Stimulated activated naive B cell treated with anti-CD40 and anti-IgM and Interleukin-4, amounts not matched to agents 10 μg/mL and 1 μg/mL and 100 μg/mL, for 72 hours (primary cell): ENCODE measurements at places on chromosomes 5 and 9.

GRCh38 chr5:9329125-9329524 lies 216.8 kb downstream of the SEMA5A start:
- no peaks in the 10 kb centered on the region for H3K36me3 ChIP-seq
- H3K4me1 ChIP-seq: no peaks in the 10 kb centered on the region
- no peak overlapping the region for H3K4me3 ChIP-seq
- H3K27ac ChIP-seq: no peak overlapping the region

- no peaks in the 10 kb centered on the region for H3K36me3 ChIP-seq
- H3K4me1 ChIP-seq: peaks cover 2% of the 10 kb centered on the region
- H3K4me3 ChIP-seq: no peak overlapping the region
- H3K27ac ChIP-seq: no peak overlapping the region
- no peak for DNase-seq
Measured at GRCh38 chr9:98927724-98928123, 16.0 kb upstream of the COL15A1 start.

DNA sequence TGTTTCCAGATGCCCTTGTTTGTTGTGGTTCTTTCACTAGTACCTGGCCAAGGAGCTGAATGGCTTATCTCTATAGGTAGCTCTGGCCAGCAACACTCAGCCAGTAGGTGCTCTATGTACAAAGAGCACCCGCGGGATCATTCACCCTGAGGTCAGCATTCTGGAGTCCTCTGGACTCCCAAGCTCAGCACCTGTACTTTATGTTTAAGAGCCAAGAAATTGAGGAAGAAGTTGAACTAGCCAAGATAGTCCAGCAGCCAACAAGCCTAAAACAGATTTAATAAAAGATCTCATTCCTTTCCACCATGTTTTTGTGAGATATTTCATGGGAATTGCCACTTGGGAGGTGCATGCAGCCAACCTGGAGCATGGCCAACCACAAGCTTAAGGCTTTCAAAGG lies 242.6 kb upstream of the PAPPA start:
- no peaks in the 10 kb centered on the region for H3K36me3 ChIP-seq
- no peaks in the 10 kb centered on the region for H3K27me3 ChIP-seq
- H3K4me3 ChIP-seq: no peak overlapping the region
- no peak overlapping the region for H3K27ac ChIP-seq

DNA sequence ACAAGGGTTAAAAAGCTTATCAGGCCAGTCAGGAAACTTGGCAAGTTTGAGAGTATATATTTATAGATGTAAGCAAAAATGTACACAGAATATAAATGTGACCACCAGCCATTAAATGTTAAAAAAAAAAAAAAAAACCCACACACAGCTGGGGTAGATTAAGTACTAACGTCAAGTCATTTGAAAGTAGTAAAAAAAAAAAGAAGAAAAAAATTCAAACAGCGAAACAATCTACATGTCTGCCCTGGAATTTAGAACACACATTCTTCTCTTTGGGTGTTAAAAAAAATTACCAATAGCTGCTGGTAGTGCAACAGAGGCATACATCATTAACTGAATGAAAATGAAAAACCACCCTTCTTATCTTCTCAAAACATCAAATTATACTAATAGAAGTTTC lies 269.7 kb downstream of the MLLT3 start:
- H3K4me1 ChIP-seq: no peaks in the 10 kb centered on the region
- no peak for DNase-seq
- H3K36me3 ChIP-seq: no peaks in the 10 kb centered on the region

DNA sequence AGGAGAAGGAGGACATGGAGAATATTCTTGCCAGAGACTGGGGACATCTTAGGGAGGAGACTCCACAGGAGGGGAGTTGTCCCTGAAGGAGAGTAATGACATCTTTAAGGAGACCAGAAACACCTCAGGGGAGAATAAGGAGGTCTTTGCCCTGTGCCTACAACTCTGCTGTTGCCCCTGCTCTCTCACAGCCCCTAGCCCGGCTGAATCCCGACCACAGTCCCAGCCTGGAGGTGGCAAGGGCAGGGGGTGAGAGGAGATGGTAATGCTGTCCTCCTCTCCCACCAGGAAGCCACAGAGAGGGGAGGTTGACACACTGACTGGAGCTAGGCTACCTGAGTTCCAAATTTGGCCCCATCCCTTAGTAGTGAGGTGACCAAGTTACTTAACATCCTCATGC lies 30.2 kb upstream of the ENHO start:
- peaks cover 44% of the 10 kb centered on the region for H3K27me3 ChIP-seq
- H3K4me1 ChIP-seq: peaks cover 6% of the 10 kb centered on the region
- H3K4me3 ChIP-seq: no peak overlapping the region

DNA sequence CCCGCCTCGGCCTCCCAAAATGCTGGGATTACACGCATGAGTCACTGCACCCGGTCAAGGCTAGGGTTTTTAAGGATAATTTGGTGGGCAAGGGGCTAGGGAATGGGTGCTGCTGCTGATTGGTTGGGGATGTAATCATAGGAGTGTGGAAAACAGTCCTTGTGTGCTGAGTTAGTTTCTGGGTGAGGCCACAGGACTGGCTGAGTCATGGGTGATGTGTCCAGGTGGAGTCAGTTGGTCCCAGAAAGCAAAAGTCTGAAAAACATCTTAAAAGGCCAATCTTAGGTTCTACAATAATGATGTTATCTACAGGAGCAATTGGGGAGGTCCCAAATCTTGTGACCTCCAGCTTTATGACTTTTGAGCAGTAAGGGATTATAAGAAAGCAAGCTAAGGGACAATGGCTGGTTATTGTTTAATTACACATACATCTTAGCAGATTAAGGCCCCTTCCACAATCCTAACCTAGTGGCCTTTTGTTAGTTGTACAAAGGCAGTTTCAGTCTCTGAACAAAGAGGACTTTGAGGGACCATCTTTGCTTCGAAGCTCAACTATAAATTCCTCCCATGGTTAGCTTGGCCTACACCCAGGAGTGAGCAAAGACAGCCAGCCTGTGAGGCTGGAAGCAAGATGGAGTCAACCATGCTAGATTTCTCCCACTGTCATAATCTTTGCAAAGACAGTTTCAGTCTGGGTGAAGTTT lies 5.5 kb upstream of the AOPEP start:
- no peaks in the 10 kb centered on the region for H3K4me1 ChIP-seq
- H3K4me3 ChIP-seq: no peak overlapping the region
- H3K27ac ChIP-seq: peak overlapping the region; percentile 25
- H3K36me3 ChIP-seq: no peaks in the 10 kb centered on the region
- no peak for DNase-seq
- H3K27me3 ChIP-seq: peaks cover 18% of the 10 kb centered on the region

GRCh38 chr9:85041466-85042137 lies 372.1 kb downstream of the NTRK2 start:
- no peak for DNase-seq
- no peaks in the 10 kb centered on the region for H3K4me1 ChIP-seq
- no peak overlapping the region for H3K4me3 ChIP-seq
- H3K27me3 ChIP-seq: no peaks in the 10 kb centered on the region
- H3K36me3 ChIP-seq: no peaks in the 10 kb centered on the region
- H3K27ac ChIP-seq: no peak overlapping the region

- peaks cover 3% of the 10 kb centered on the region for H3K36me3 ChIP-seq
- H3K4me1 ChIP-seq: peaks cover 100% of the 10 kb centered on the region
- no peaks in the 10 kb centered on the region for H3K27me3 ChIP-seq
- peak overlapping the region; percentile 97 for H3K27ac ChIP-seq
- H3K4me3 ChIP-seq: peak overlapping the region; percentile 75
- peak; percentile 83 for DNase-seq
Measured at GRCh38 chr9:124216474-124217176, 41.1 kb upstream of the NEK6 start.

- no peak overlapping the region for H3K27ac ChIP-seq
- H3K4me1 ChIP-seq: no peaks in the 10 kb centered on the region
- DNase-seq: no peak
Measured at GRCh38 chr5:153267506-153267905, 223.0 kb upstream of the GRIA1 start.

DNA sequence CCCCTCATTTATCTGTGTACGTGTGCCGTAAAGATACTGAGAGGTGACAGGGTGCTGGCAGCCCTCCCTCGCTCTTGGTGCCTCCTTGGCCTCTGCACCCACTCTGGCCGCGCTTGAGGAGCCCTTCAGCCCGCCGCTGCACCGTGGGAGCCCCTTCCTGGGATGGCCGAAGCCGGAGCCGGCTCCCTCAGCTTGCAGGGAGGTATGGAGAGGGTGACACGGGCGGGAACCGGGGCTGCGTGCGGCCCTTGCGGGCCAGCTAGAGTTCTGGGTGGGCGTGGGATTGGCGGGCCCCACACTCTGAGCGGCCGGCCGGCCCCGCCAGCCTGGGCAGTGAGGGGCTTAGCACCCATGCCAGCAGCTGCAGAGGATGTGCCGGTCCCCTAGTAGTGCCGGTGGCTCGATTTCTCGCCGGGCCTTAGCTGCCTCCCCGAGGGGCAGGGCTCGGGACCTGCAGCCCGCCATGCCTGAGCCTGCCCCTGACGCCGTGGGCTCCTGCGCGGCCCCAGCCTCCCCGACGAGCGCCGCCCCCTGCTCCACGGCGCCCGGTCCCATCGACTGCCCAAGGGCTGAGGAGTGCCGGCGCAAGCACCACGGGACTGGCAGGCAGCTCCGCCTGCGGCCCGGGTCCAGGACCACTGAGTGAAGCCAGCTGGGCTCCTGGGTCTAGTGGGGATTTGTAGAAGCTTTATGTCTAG lies 21.6 kb downstream of the NKX2-5 start:
- H3K27me3 ChIP-seq: peaks cover 29% of the 10 kb centered on the region
- no peak overlapping the region for H3K4me3 ChIP-seq
- H3K27ac ChIP-seq: no peak overlapping the region
- no peaks in the 10 kb centered on the region for H3K4me1 ChIP-seq
- DNase-seq: no peak

DNA sequence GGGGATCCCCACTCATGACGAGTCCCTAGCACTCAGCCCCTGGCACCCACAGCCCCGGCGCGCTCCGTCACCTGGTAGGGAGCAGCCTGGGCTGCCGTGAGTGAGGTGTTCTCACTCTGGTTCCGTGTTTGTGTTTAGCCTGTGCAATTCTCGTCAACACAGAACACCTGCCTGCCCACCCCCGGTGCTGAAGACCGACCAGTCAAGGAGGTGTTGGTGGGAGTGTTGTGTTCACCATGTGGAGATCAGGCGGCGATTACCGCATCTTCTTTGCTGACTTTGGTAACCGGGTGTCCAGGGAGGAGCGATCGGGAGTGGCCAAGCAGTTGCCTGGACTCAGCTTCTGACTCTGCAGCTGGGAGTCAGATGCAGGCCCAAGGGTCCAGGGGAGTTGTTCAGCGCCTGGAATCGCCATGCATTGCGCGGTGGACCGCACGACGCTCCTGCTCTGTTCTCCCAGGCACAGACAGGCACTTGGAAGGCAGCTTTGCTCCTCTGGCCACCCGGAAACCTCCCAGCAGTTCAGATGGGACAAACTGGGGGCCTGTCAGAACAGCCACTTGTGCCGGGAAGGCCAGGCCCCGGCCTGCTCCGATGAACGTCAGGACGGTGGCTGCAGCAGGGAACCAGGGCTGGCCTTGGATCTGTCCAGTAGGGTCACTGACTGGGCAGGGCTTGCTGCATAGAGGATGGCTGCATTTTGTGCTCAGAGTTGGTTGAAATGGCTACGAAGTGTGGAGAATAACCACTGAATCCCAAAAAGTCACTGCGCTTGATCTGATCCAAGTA lies 28.2 kb downstream of the EXOC3 start:
- peaks cover 23% of the 10 kb centered on the region for H3K27me3 ChIP-seq
- peaks cover 32% of the 10 kb centered on the region for H3K4me1 ChIP-seq
- peak overlapping the region; percentile 90 for H3K4me3 ChIP-seq
- peak overlapping the region; percentile 96 for H3K27ac ChIP-seq
- no peak for DNase-seq

DNA sequence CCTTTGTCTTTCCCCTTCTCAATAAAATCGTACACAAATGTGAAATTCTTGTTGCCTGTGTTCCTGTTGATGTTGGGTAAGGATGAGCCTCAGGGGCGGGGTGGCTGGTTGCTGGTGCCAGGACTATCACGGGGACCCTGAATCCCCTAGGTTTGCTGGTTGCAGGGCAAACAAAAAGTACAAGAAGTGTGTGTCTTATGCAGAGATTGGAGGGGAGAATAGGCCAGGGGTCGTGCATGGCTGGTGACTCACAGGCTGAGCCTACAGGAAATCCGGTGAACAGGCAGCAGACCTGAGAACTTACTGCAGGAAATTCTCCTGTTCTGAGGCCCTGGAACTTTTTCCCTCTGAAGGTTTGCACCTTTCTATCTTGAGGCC lies 5.5 kb downstream of the ANXA2R start:
- H3K27ac ChIP-seq: peak overlapping the region; percentile 65
- H3K4me1 ChIP-seq: peaks cover 27% of the 10 kb centered on the region
- H3K4me3 ChIP-seq: peak overlapping the region; percentile 55
- DNase-seq: no peak

DNA sequence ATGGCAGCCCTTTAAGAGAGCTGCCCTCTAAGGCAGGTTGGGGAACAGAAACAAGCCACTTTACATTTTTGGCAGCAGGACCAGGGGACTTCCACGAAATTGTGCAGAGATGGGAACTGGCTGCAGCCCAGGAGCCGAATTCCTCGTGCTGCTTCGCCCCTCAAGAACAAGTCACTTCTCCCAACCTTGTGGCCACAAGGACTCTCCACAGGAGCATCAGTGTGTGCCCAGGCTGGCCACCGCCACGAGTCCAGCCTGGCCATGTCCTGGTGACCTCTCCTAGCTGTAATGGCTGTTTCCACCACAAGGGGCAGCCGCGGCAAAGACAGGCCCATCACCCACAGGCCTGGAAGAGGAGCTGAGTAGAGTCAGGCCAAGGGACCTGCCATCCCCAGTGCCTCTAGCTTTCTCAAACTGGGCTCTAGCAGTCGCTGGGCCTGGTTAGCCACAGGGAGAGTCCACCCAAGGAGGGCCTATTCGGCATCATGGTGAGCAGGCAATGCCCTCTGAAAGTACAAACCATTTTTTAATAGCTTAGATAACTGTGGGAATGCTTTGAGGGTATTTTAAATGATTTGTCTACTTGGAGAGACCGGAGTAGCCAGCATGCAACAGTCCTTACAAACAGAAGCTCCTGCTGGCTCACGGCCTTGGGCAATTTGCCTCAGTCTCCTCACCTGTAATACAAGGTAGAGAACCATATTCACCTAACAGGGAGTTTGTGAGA lies 129.0 kb downstream of the COL23A1 start:
- no peak overlapping the region for H3K27ac ChIP-seq
- no peak overlapping the region for H3K4me3 ChIP-seq
- no peaks in the 10 kb centered on the region for H3K36me3 ChIP-seq

GRCh38 chr5:133433641-133434040 lies 178.7 kb downstream of the FSTL4 start:
- peaks cover 7% of the 10 kb centered on the region for H3K4me1 ChIP-seq
- H3K27me3 ChIP-seq: peaks cover 19% of the 10 kb centered on the region
- no peaks in the 10 kb centered on the region for H3K36me3 ChIP-seq

GRCh38 chr9:81848472-81848871 lies 79.8 kb upstream of the SPATA31D4 start:
- H3K27me3 ChIP-seq: no peaks in the 10 kb centered on the region
- no peak for DNase-seq
- no peak overlapping the region for H3K27ac ChIP-seq
- H3K4me1 ChIP-seq: peaks cover 2% of the 10 kb centered on the region
- H3K36me3 ChIP-seq: no peaks in the 10 kb centered on the region
- H3K4me3 ChIP-seq: no peak overlapping the region

- H3K4me1 ChIP-seq: peaks cover 7% of the 10 kb centered on the region
- no peak overlapping the region for H3K27ac ChIP-seq
- no peaks in the 10 kb centered on the region for H3K36me3 ChIP-seq
- no peaks in the 10 kb centered on the region for H3K27me3 ChIP-seq
- H3K4me3 ChIP-seq: no peak overlapping the region
Measured at GRCh38 chr9:20490246-20490834, 132.0 kb downstream of the MLLT3 start.

GRCh38 chr9:125272697-125273096 lies 11.1 kb downstream of the GAPVD1 start:
- no peak overlapping the region for H3K4me3 ChIP-seq
- H3K27ac ChIP-seq: peak overlapping the region; percentile 31
- no peak for DNase-seq
- no peaks in the 10 kb centered on the region for H3K27me3 ChIP-seq

- H3K27ac ChIP-seq: no peak overlapping the region
- no peak for DNase-seq
- H3K4me1 ChIP-seq: no peaks in the 10 kb centered on the region
Measured at GRCh38 chr5:148364343-148364742, 19.4 kb upstream of the FBXO38 start.
